CMK (cell line): ENCODE measurements at places on chromosomes 7 and 10.

GRCh38 chr10:28089467-28089866, 90.6 kb upstream of the ODAD2 start:
- DNase-seq: no peak

GRCh38 chr7:151316896-151317295, 24.7 kb upstream of the NUB1 start:
- DNase-seq: no peak

DNA sequence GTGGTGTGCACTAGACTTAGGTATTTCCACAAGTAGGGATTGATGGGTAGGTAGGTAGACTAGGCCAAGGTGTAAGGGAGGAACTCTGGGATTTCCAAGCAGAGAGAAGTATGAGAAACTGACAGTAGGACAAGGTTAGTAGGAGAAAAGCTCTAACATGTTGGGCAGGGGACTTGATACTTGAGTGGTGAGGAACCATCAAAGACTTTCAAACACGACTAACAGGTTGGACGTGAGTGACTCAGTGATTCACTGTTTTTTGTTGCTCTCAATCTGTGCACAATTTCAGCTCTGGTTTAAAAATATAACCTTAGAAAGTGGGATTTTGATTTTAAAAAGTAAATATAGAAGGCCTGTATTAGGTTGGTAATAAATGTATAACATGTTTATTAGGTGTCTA, 44.4 kb downstream of the KLHDC10 start:
- no peak for DNase-seq

DNA sequence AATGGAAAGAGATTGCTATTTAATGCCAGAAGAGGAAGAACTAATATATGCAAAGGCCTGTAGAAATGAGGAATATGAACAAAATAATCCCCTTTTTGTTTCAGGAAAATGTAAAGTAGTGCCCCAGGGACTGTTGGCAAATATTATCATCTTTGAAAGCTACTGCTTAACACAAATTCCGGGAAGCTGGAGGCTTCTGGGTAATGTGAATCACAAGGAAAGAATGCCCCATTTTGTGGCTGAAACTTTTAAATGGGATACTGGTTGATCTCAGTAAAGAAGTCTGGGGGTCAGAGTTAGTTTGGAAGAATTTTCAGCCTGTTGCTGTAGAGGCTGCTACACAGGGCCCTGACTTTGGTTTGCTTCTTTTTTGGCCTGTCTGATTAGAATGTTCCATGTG, 141.0 kb downstream of the PTEN start:
- no peak for DNase-seq

DNA sequence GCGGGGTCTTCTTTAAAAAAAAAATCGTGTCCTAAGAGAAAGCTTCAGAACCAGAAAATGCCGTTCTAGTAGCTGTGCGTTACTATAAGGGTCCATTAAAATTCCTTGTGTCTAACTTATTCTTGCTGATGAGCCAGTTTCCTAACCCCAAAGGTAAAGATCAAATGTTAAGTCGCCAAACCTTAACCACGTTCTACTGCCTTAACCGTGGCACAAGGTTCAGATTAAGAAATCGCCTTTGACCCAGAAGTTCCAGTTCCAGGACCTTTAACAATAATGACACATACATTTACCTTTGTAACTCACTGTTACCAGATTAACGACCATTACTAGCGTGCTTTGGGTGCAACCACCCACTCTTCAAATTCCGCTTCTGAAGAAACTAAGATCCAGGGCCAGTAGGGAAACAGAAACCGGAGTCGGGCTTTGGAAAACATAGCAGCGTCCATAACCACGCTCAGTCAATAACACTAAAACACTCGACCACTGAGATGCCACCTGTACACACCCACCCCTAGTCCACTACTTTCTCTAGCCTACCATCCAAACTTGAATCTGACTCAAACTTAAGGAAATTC, 620 bp downstream of the BET1 start:
- no peak for DNase-seq

DNA sequence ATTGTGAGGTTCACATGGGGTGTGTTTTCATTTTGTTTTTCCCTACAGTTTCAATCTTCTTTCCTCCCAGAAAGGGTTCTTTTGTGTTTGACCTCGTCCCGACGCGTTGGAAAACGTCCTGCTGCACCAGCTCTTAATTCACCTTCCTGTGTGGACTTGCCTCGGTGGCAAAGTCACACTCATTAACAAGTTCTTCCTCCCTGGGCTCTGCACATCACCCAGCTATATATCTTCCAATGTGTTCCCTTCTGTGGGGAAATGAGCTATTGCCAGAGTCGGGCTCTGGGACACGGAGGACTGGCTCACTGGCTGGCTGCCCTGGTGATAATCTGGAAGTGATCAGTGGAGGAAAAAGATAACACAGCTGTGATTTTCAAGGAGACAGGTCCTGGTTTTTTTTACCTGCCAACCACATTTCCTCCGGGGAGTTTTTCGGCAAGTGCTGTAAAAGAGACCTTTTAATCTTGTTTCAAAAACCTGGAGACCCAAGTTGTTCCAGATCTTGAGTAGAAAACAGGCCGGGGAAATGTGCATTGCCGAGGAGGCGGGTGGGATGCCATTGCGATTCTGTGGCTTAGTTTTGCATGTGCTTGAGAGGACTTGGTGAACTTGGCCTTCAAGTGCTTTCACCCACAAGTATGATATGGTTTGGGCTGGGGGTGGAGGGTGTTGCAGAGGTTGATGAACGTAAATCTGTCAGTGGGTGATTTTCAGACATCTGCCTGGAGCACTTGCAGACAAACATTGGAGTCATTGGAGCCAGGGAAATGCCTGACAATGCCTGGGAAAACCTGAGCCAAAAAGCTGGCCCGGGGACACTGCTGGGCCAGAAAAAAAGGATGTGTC, 96.5 kb upstream of the CREB5 start:
- no peak for DNase-seq

- DNase-seq: no peak
Measured at GRCh38 chr10:90988802-90989201, 67.9 kb upstream of the ANKRD1 start.

- DNase-seq: no peak
Measured at GRCh38 chr7:115009736-115010440, 88.0 kb downstream of the MDFIC start.

GRCh38 chr7:159000859-159001435, 143.7 kb downstream of the VIPR2 start:
- no peak for DNase-seq

GRCh38 chr10:63214571-63214970, 81.4 kb downstream of the NRBF2 start:
- no peak for DNase-seq

GRCh38 chr10:18610517-18610916, 40.9 kb downstream of the NSUN6 start:
- no peak for DNase-seq

DNA sequence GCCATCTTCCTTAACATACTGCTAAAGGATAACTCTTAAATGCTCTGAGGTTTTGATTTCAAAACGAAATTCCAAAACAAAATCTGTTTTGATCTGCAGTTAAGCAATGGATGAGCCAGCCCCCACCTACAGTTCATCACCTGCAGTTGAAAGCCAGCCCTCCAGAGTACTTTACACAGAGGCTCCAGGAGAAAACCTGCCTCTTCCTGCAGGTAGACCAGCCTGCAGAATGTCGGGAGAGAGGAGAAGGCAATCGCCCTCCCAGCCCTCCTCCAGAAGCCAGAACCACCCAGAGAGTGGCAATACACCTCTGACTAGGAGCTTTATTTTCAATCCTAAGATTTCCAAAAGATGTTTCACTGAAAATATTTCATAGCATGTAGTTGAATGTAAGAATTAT, 798.1 kb downstream of the GATA3 start:
- DNase-seq: no peak

GRCh38 chr7:156029460-156030007, 217.3 kb upstream of the SHH start:
- no peak for DNase-seq

- no peak for DNase-seq
Measured at GRCh38 chr7:96738705-96739104, 29.1 kb upstream of the SEM1 start.

- no peak for DNase-seq
Measured at GRCh38 chr7:16841681-16842080, 36.9 kb upstream of the AGR2 start.
